Sigmoid colon (tissue), 7 donors: ENCODE measurements at places on chromosomes 6 and 20. TPM values are rescaled to one million over a fixed set of nuclear protein-coding genes. Genes with fewer than 3 reads are reported as not detected.
A peak's percentile ranks its signal among the peaks of the same experiment; 100 is the strongest.

Gene DEF6
- 1.4 TPM for total RNA-seq

Gene DUSP15
- 1.7 TPM for total RNA-seq

Gene SAPCD1
- total RNA-seq: not detected

Gene TAGAP
- 1.2 TPM for total RNA-seq

Gene TSPYL4
- total RNA-seq: 18.5 TPM

Gene FNDC1
- 4.3 TPM for total RNA-seq

Gene HLA-DQA1
- total RNA-seq: 6.6 TPM

DNA sequence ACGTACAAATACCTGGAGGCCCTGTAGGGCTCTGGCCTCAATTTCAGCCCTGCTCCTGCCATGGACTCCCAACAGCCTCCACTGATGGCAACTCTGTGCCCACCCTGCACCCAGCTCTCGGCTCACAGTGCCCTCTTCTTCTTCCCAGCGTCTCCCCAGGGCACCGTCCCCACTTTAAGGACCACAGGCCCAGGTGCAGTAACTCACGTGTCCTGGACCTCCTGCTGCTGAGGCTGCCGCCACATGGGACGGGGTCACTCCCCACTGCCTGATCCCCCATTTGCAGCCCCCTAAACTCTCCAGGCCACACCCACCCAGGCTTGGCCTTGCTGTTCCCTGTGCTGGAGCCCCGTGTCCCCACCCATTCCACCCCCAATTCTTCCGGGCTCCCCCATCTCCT, 223.4 kb downstream of the PREX1 start:
- DNase-seq: peak; percentile 40

DNA sequence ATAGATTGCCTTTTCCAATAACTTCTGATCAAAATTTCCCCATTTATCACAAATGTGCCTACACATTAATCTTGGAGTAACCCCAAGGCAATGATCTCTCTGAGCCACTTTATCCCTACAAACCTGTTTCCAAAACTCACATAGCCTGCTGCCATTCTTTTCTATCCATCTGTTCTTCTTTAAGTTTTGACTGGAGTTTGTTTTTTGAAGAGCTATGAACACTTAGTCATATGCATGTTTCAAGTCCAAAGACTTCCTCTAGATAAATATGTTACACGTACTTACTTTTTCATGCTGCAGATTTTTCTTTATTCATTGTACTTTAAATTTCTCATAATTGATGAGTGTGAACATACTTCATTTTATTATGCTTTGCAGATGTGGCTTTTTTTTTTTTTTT, 488.9 kb upstream of the CITED2 start:
- DNase-seq: no peak

- DNase-seq: no peak
Observed at GRCh38 chr20:12928358-12928754, 80.4 kb upstream of the SPTLC3 start.

DNA sequence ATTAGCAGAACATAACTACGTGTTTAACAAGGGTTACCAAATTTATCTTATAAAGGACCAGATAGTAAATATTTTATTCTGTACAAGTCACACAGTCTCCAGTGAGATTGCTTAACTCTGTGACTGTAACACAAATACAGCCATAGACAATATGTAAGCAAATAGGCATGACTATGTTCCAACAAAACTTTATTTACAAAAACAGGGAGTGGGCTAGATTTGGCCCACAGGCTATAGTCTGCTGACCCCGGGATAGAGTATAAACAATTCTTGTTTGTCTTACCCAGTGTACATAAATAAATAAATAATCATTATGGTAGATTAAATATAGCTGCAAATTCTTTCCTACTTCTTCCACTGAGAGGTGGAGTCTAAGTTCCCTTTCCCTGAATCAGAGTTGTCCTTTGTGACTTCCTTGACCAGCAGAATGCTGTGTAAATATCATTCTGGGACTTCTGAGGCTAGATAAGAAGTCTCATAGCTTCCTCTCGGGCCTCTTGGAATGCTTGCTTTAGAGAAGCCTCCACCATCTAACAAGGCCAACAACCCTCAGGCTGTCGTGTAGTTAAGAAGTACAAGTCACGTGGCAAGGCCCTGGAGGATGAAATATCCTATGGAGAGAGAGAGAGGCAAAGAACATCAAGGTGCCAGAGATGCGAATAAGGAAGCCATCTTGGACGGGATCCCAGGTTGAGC, 59.1 kb upstream of the TMEM244 start:
- DNase-seq: no peak

GRCh38 chr6:90294989-90295853, 1.4 kb downstream of the BACH2 start:
- peak; percentile 72 for DNase-seq

- no peak for DNase-seq
Observed at GRCh38 chr20:10795286-10796026, 121.7 kb upstream of the JAG1 start.

DNA sequence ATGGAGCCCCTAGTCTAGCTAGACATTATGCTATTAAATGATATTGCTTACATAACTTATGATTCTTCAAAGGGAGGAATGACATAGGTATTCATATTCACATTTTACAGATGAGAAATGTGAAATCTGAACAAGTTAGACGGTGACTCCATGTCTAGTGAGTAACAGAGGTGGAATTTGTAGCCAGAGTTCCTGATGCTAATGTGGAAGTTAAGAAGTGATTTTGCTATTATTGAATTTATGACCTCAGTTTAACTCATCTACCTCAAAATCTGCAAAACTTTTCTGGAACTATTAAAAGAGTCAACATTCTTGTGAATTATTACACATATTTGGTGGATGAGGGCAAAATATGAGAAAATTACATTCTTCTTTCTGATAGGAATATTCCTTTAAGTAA, 347.6 kb upstream of the MMS22L start:
- no peak for DNase-seq
